ENCODE measurements at places on chromosomes 7 and 10.

GRCh38 chr10:48468866-48469511 is 135.9 kb downstream of the ARHGAP22 start:
- no peak for DNase-seq

- no peak for DNase-seq
These were observed 149.8 kb downstream of the XPNPEP1 start for GRCh38 chr10:109773288-109774120.

DNA sequence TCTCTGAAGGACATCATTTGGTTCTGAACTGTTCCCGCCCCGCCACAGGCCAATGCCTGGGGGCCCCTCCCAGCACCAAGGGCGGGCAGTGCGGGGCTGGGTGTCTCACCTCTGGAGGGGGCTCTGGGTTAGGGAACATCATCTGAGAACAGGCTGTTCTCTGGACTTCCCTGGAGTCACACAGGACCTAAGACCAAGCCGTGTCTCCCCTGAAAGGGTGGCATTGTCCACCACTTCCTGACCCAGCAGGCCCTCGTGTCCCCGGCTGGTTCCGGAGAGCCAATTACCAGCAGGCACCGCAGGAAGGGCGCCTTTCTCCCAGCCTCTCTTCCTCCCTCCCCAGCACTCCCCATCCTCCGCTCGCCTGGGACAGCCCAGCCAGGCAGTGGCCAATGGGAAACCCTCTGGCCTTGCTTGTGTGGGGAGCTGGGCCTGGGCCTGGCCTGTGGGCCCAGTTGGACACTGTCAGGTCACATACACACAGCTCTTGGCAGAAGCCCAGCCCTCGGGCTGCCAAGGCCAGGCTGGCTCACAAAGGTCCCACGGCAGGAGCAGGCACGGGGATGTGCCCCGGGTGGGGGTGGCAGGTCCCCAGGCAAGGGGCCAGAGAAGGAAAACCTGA is 119.5 kb downstream of the SPDYE5 start:
- no peak for DNase-seq

GRCh38 chr7:151925446-151926335 is 30.6 kb upstream of the GALNTL5 start:
- DNase-seq: no peak

GRCh38 chr10:4633186-4633585 is 192.8 kb upstream of the AKR1E2 start:
- no peak for DNase-seq

GRCh38 chr7:142603870-142604448 is 145.3 kb upstream of the PRSS1 start:
- DNase-seq: peak; percentile 76

DNA sequence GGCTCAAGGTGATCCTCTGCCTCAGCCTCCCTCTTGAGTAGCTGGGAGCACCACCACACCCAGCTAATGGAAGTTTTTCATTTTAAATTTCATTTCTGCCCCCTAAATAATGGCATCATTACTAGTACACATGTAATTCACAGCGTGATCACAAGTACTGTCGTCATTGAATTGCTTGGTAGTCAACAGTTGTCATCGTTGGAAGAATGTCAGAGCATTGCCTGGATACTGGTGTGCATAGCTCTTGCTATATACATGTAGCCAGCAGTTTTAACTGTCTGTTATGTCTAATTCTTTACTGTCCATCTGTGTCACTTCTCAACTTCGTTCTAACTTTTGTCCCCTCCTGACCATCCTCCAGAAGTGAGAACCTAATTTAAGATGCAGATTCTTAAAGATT is 62.1 kb downstream of the CRPPA start:
- no peak for DNase-seq

DNA sequence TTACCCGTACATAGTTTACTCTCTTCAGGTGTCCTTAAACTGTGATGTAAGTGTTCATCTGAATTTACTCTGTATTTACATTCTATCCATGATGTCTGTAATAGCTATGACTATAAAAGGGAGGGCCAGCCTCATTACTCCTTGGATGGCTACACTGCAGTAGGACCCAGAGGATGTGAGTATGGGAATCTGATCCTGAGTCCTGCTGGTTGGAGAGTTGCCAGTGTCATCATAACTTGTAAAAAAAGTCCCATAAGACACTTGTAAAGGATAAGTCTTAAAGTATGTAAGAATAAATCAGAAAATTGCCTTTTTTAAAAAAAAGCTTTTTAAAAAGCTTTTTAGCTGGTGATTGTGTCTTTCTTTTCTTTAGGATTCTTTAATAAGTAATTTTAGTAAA is 95.4 kb downstream of the PPP1R9A start:
- no peak for DNase-seq

GRCh38 chr10:89795840-89796239 is 94.5 kb downstream of the KIF20B start:
- no peak for DNase-seq

DNA sequence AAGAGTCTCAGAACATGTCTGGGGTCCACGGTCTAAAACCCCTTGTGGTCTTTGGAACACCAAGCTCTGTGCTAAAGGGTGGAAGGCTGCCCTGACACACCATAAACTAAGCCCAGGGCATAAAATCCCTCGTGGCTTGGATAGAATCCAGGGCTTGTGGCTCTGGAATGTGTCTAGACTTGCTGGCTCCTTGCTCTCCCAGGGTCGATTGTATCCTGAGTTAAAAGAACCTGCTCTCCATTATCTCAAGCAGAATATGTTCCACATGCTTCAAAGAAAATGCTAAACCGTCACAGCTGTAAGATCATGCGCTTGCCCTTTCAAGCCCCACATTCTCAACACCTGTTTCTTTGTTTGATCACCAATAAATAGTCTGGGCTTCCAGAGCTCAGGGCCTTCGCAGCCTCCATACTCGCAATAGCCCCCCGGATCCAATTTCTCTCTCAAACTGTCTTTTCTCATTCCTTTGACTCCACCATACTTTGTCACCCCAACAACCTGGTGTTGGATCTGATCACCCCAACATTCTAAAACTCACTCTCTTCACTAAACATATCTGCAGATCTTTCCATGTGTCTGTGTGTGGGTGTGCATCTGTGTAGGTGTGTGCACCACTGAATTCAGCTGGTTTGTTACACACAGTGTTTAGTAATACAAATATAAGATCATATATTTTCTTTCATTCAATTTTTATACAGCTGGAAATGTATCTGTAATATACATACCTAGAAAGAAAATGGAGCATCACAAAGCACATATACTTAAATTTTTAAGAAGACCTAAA is 238.5 kb downstream of the ZMYND11 start:
- DNase-seq: no peak

- DNase-seq: no peak
These were observed 10.6 kb upstream of the RAB11FIP2 start for GRCh38 chr10:118057361-118057760.

DNA sequence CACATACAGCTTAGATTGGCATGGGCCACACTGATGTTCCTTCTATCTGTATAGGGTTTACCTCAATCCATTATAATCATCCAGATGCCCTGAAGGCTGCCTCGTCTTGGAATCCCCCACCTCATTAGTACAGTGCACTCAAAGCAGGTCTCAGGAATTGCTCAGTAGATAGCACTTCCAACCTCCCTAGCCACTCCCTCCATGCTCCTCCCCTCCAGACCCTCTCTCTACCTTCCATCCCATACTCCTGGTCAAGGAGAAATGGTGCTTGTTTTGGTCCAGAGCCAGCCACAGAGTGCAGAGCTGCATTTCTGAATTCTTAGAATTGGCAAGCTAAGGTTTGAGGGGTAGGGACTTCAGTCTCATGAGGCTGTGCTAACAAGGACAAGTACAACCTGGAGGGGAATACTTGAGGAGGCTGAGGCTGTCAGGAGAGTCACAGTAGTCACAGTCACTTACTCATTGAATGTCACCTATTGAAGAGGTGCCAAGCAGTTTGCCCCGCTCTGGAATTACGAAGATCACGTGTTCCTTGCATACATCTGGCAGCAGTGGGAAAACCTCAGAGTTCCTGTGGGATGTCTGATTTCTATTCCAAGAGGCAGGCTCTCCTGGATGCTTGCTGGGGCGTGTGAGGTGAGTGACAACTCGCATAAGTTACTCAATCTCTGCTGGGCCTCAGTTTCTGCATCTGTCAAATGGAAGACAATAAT is 60.7 kb upstream of the ZNF746 start:
- no peak for DNase-seq

DNA sequence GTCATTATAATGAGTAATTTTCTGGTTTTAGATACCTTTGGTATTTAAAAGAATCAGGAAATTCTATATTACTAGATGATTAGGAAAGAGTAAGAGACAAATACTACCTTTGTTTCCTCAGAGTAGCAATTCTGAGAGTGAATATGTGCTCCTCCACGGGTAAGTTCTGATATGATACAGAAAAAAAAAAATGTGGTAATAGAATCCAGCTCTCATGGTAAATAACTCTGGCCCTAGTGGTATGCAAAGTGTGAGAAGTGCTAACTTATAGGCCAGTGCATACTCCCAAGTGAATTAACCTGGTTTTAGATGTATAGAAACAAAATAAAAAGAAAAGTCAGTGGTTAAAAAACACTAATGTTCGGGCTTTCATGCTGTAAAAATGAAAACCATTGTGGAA is 512.6 kb upstream of the SEMA3D start:
- no peak for DNase-seq

- no peak for DNase-seq
These were observed 60.5 kb downstream of the PWWP2B start for GRCh38 chr10:132457328-132458070.

DNA sequence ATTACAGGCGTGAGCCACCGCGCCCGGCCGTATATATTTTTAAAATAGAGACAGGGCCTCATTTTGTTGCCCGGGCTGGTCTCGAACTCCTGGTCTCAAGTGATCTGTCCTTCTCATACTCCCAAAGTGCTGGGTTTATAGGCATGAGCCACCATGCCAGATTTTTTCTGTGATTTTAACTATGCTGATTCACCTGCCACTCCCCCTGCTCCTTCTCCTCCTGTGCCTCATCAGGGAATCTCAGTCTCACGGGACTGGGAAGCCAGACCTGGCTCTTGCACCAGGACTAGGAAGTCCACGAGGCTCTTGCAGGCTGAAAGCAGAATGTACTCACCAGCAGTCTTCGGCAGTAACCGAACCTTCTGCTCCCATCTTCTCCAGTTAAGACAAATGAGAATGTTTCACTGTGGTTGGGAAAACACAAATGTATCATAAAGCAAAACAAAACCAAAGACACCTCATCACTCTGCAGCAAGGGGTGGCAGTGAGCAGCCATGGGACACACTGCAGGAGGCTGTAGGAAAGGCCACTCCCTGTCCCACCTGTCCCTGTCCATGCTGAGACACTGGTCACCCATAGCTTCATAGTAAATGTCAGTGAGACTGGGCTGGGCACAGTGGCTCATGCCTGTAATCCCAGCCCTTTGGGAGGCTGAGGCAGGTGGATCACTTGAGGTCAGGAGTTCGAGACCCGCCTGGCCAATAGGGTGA is 78.7 kb upstream of the MKRN1 start:
- no peak for DNase-seq

DNA sequence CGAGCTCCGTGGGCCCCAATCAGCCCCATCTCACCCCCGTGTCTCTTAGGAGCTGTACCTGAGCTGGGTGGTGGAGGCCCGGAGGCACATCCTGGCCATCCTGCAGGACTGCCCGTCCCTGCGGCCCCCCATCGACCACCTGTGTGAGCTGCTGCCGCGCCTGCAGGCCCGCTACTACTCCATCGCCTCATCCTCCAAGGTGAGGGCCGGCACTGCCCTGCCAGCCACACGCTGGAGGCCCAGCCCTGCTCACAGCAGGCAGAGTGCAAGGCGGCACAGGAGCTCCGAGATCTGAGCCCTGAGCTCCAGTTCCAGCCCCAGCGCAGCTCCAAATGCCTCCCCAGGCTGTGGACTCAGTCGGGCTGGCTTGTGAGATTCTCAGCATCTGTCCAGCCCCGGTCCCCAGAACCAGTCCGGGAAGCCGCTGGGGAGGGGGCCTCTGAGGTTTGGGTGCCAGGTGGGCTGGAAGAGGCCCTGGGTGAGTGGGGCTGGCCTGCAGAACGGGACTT is 9.3 kb downstream of the TMEM120A start:
- DNase-seq: no peak

- no peak for DNase-seq
These were observed 11.1 kb downstream of the FAM53B start for GRCh38 chr10:124732931-124733570.

- DNase-seq: no peak
These were observed 180.8 kb upstream of the CDK1 start for GRCh38 chr10:60597513-60597912.

DNA sequence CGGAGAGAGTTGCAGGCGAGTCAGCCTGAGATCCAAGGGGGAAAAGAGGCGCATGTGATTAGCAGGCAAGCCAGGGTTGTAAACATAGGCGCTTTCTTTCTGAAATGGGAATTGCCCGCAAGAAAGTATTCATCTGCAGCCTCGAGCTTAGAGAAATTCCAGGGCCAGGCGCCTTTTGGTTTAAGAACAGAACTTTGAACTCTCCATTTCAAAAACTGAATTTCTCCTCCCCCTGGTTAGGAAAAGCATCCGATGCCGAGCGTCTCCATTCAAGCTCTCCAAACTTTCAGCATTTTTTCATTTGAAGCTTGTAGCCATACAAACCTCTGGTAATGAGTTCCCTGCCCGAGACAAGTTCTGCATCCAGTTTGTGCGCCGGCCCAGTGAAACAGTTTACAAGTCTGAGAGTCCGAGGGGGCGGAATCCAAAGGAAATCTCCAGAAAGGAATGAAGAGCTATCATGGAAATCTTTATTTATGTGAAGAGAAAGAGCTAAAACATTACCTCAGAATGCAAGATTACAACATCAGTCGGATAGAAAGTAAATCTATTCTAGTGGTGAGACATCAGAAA is 69.9 kb downstream of the FAM204A start:
- DNase-seq: no peak

DNA sequence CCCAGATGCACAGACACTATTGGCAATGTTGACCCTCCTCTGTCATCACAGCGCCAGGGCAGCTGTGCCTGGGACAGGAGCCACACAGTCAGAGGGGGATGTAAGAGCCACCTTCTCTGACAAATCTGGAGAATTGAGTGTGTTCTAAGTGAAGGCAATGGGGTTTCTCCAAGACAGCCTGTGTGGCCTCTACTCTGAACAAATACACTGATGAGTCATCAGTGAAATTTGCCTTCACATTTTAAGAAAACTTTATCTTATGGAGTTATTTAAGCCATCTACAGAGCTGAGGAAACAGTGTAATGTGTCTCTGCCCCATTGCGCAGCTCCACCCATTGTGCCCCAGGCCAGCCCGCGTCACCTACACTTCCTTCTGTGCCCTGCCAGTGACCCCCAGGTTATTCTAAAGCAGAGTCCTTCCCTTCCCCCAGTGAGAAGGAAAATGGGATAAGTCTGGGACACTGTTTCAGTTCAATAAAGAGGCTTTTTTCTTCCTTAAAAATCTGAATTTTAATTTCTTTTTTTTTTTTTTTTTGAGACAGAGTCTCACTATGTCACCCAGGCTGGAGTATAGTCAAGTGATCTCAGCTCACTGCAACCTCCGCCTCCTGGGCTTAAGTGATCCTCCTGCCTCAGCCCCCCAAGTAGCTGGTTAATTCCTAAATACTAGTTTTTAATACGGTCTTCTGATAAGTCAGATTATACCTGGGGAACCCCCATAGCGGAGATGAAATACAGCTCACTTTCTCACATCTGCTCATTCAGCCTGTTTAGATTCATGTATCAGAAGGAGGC is 21.8 kb downstream of the AKR1E2 start:
- no peak for DNase-seq
